ENCODE measurements at places on chromosomes 3 and 15. TPM values are rescaled to one million over a fixed set of nuclear protein-coding genes. Genes with fewer than 3 reads are reported as not detected.

- DNase-seq: no peak
Observed at GRCh38 chr3:53361852-53362251, 14.5 kb upstream of the DCP1A start.

Gene ABI3BP
- total RNA-seq: 2.0 TPM

DNA sequence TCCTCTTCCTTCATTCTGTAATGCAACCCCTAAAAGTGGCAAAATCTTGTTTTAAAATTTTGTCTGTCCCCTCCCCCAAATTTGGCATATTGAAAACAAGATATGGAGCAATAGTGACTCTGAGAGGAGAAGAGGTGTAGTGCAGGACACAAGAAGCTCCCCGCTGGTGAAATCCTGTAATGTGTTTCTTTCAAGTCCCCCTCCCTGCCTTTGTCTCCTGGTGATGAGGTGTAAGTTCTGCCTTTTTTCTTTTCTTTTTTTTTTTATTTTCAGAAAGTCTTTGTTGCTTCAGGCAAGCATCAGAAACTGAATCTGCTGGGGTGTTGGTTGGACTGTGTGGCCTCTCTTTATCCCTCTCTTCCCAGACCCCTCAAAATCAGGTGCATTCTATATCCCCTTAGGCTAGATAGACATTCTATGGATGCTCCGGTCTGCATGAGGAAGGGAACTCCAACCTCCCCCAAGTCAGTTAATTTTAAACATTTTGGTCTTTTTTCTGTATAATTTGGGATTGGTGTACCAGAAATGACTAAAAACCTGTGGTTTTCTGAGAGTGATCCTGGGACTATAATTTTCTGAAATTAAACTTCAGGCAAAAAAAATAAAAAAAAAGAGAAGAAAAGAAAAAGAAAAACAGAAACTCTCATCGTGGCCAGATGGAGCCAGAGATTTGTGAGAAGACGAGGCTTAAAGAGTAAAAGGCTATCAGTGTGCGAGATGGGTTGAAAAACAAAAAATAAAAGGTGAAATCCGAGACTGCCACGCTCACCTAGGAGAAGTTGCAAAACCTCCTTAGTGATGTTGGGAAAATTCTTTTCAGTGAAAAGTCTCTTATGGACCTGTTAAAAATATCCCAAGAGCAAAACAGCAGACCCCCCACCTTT, 21.4 kb downstream of the ACKR2 start:
- peak; percentile 34 for DNase-seq

Gene TNNC1
- total RNA-seq: 0.33 TPM

- DNase-seq: peak; percentile 17
Observed at GRCh38 chr15:66603301-66604179, 37.7 kb upstream of the LCTL start.

DNA sequence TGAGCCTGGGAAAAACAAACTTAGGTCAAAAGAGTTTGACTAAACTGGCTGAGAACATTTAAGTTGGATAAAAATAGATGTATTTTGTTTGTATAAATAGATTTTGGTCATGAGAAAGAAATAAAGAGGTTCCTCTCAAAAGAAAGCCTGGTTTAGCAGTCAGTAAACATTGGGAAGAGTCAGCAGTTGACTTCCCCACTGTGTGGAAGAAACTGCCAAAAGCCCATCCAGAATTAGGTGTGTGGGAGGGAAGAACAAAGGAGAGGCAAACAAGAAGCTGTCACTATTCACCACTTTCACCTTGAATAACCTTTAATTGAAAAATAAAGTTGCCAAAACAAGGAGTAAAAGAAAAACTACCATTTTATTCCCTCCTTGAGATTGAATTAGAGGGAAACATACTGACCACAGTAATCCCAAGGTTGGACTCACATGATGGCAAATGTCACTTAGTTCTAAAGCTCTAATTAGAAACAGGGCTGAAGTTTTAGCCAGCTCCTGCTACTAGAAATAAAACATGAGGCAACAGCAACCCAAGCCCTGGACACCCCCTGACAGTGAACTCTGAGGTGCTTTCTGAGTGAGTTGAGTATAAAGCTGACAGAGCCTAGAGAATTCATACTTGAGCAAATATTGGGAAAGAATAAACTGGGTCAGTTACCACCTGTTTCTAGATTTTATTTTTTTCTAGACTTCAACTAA, 139.3 kb downstream of the SERPINI1 start:
- no peak for DNase-seq

GRCh38 chr3:179015551-179016020, 56.0 kb downstream of the ZMAT3 start:
- DNase-seq: peak; percentile 75

DNA sequence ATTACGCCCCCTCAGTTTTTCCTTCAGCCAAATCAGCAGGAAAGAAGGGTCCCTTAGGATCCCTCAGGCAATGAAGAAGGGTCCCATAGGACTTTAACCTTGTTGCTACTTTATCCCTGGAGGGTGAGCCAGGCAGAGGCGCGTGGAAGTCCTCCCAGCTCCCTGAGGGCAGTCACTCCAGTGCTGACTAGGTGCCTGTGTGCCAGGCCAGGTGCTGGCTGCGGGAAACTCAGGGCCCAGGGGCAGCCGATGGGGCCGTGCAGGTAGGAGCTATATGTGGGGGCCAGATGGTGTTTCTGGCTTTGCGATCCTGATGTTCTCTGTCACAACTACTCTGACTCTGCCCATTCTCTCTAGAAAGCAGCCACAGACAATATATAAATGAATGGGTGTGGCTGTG, 42.8 kb upstream of the IQSEC1 start:
- no peak for DNase-seq

DNA sequence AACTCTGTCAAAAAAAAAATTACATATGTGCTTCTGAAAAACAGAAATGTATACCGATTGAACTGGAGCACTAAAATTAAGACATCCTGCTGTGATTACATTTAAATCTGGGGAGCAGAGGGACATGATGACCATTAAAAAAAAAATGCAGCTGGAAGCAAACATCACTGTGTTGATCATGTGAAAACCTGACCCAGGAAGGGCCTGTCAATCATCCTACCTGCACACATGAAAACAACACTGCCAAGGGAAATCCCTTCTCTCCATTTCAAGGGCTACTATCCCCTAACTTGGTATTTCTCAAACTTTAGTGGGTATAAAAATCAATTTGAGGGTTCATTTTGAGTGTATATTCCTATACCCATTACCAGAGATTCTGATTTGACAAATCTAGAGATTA, 719.9 kb upstream of the CBLB start:
- peak; percentile 35 for DNase-seq

Gene CCR2
- total RNA-seq: not detected

DNA sequence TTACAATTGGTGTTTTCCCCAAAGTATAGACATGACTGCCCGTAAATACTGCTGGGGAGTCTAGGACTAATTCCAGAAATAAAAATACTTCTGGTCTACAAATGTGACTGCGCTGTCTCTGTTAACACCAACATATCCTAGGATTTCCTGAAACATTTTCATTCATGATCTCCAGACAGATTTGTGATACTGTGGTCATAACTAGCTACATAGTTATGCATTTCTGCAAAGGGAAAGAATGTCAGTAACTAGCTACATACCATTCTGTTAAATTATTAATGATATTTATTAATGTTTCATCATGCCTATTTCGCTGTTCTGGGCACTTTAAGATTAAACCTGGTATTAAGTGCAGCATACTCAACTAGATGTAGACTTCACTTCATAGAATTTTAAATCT, 33.3 kb downstream of the SETD5 start:
- no peak for DNase-seq

Gene INSYN1
- 1.3 TPM for total RNA-seq

Gene GPR27
- total RNA-seq: 0.56 TPM

Gene GATM
- 4.5 TPM for total RNA-seq

DNA sequence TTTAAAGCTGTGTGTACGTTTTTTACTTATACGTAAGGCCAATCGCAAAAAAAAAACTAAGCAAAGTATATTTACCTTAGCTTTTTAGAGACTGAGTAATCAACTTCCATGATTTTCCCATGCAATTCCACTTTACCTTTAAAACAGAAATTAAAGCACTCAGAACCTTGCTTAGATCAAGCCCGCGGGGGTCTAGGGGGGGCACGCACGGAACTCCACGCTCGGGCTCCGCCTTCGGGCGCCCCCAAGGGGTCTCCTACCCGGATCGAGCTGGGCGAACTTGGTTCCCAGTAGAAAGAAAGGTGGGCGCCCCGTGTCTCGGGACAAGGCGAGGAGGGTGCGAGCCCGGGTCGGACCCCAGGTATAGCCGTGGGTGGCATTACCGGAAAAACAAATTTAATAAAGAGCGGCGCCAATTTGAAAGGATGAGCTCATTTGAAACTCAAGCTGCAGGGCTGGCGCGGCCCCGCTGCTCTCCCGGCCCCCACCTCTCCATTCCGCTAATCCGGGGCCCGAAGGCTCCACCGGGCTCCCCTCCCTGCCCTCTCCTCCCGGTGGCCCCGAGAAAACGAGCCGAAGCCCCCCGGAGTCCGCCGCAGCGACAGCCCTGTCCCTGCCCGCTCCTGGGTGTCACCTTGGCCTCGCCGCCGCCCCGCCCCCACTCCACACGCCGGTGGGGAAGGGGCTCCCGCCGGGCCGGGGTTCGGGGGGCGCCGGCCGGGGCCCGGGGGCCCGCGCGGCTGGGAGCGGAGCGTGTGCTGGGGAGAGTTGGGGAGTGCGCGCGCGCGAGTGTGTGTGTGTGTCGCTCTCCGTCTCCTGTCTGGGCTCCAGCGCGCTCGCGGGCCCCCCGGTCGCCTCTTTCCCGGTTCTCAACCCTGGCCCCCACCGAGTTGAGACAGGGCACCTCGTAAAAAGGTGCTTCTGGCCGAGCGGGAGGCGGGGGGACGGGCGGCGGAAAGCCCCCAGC, 1.5 kb downstream of the IGF2BP2 start:
- DNase-seq: peak; percentile 44

DNA sequence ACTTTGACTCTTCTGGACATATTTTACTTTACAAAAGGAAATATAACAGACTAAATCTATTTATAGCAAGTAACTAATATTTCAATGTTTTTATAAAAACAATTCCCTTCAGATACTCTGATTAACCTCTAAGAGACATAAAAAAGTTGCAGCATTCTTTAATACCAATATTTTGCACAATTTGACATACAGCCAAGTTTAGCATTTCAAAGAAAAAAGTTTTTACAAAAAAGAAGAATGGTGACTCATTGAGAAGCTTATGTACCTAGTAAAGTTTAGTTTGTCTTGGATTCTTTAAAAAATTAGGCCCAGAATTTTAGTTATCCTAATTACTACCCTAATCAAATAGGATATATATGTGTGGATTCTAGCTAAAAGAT, 17.6 kb downstream of the DAZL start:
- no peak for DNase-seq

Gene ZBTB47
- total RNA-seq: 8.2 TPM

DNA sequence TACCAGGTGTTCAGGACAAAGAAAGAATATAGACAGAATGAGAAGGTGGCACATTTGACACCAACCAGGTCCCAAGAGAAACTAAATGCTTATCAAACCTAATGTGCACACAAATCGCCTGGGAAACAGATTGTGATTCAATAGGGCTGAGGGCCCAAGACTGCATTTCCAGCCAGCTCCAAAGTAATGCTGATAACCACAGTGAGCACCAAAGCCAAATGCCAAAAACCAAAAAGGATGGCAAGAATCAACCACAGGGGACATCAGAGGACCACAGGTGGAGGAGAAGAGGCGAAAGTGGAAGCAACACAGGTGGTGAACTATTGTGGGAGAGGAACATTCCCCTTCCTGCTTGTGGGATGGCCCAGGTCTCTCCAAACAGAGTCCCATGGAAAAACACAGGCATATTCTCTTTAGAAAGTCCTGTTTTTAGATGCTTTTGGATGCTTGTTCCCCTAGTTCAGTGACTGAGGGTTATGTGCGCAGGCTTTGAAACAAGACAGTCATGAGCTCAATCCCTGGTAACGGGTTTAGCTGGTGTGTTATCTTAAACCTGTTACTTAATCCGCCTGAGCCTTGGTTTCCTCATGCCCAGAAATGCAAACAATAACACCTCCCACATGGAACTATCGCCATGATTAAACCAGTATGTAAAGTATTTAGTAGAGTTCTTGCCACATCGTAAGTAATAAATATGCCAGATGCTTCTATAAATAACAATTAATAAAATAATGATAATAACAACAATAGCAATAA, 241.7 kb downstream of the ATP8B4 start:
- DNase-seq: no peak

Gene KY
- 0.33 TPM for total RNA-seq

GRCh38 chr3:50557915-50558314, 9.6 kb downstream of the C3orf18 start:
- no peak for DNase-seq

Gene CDHR4
- total RNA-seq: 0.40 TPM

GRCh38 chr15:55734641-55735040, 8.3 kb downstream of the PRTG start:
- no peak for DNase-seq

DNA sequence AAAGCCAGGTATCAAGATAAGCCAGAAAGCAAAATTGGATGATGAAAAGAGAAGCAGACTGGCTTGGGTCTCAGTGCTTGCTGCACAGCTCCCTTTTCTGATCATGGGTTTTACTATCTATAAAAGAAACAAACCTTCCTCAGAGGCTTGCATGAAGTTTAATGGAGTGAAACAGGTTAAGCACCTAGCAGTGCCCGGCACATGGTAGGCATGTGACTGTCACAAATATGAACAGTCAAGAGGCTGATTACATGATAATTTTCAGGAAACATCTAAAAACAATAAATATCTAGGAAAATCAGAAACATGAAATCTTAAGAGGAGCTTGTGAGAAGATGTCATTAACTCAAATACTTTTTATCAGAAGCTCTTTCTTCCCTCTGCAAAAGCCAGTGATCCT, 519.2 kb downstream of the EPHB1 start:
- no peak for DNase-seq

- no peak for DNase-seq
Observed at GRCh38 chr3:129393271-129393670, 35.2 kb downstream of the EFCAB12 start.

GRCh38 chr3:134892326-134892725, 97.3 kb downstream of the EPHB1 start:
- DNase-seq: no peak

DNA sequence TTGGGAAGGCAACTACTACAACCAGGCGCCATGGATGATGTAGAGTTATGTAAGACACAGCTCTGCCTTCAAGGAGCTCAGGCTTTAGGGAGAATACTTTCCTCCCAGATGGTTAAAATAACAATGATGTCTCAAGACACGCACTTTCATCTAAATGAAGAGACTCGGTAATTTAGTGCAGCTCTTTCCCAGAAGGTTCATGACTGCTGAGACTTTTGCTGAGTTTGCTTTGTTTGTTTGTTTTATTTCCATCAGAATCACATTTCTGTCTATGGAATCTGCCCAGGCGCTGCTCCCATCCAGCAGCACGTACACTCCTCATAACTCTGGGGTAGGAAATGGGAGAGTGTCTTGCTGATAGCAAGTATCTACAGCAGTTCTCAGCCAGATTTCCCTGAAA, 33.9 kb upstream of the MEX3B start:
- no peak for DNase-seq

Gene C3orf20
- total RNA-seq: 0.17 TPM

Gene PRSS50
- total RNA-seq: under 0.01 TPM

Gene GOLGA8G
- not detected for total RNA-seq

- DNase-seq: peak; percentile 20
Observed at GRCh38 chr3:125480656-125481374, 39.2 kb downstream of the SNX4 start.
